ENCODE measurements at places on chromosomes 7 and 10.

DNA sequence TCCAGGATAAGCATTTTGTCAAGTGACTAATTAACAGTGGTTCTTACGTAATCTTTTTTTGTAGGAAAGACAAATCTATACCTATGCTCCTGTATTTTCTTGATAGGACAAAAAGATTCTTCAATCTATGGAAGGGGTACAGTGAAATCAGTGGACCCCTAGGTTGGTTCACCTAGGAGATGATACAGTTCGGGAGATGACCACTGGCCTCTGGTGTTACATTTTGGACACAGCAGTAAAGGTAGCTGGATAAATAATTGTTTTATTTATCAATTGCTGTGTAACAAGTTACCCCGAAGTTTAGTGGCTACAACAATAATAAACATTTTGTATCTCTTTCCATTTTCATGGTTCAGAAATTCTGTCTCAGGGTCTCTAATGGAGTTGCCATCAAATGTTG is 288.2 kb upstream of the MAGI2 start:
- no peak for DNase-seq

- peak; percentile 19 for DNase-seq
Observed at GRCh38 chr7:87874066-87874465, 2.1 kb downstream of the SLC25A40 start.

DNA sequence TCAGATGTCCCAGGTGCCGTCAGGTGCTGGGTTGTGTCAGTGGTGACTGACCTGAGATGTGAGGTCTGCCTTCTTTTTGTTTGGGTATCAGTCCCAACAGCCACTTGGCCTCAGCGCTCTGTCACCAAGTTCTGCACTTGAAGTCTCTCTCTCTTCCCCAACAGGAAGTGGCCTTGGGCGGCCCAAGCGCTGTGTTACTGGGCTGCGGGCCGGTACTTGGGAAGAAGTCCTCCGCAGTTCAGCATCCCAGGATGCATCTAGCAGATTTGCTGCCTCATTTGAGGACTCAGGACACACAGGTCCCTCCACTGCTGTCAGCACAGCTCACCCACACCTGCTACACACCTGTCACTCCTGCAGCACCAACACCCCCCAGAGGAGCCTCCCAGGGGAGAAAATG is 40.1 kb downstream of the LYZL2 start:
- no peak for DNase-seq

- DNase-seq = no peak
Observed at GRCh38 chr7:70031245-70031644, 433.0 kb downstream of the AUTS2 start.

- DNase-seq = no peak
Observed at GRCh38 chr10:33235951-33236350, 98.5 kb downstream of the NRP1 start.

DNA sequence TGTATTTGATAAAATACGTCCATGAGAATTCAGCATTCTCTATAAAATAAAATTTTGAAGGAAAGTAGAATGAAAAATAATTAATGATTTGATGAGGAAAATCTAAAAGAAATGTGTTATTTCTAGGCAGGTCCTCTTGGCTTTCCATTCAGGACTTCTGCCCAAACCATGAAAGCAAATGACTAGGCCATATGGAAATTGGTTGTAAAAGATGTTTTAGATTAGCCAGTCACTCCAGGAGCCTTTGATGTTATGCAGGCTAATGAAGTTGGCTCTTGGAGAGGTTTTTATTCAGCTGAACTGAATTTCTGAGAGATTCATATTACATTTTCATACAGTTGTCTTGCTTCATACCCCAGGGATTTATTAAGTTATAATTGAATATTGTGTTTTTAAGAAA is 452.8 kb downstream of the SDK1 start:
- DNase-seq = no peak

DNA sequence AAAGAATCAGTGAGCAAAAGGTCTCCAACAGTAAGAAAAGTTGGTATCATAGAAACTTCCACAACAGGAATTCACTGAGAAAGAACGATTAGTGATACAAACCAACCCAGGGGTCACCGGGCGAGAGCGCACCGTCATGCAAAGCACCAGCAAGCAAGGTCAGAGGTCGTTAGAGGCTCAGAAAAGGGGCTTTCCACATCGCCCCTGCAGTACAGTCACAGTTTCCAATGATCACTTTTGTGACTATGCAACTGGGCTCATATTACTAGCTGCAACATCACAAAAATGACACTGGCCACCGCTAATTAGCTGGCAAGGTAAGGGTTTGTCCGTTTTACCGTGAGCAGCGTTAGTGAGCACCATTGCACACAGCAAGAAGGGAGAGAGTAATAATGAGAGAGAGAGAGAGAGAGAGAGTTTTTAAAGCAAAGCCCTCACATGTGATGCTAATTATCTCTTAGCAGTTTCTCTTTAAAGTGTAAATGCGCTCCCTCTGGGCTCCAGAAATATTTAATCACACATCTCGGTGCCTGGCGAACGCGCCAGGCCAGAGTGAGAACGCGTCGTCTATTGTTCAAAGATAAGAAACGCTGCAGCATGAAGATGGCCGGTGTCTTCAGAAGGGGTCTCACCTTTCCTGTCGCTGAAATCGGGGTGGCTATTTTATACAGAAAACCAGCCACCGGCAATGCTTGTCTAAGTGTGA is 237.5 kb downstream of the DNAJB6 start:
- no peak for DNase-seq

GRCh38 chr7:84895563-84895962 is 291.3 kb downstream of the SEMA3D start:
- DNase-seq = no peak

DNA sequence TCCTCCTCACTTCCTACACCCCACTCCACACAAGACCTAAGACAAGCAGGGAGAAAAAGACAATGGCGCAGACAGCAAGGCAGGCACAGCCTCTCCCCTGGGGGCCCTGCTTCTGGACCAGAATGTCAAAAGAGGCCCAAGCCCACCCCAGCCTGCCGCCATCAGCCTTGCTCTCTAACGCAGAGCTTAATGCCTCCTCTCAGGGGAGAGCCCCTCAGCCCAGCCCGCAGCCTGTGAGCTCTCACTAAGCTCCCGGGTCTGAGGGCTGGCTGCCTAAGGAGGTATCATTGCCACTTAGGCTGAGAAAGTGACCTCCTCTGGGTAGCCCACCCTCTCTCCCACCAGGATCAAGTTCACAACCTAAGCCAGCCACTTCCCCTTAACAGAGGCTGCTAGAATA is 16.7 kb downstream of the SLIT1 start:
- DNase-seq = no peak

DNA sequence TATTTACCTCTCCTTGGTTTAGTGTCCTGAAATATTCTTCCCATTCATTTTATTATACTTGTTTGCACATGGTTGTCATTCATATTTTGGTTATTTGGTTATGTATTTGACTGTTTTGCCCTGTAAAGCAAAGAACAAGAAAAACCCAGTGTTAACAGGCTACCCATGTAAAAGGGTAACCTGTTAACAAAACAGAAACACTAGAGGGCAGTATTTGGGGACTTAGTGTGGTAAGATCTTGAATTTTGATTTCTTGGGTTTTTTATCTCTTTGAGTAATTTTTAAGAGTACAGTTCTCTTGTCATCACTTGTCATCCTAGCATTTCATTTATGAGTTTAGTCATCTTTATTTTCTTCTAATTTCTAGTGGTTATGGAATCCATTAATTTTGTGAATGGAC is 51.3 kb downstream of the POLL start:
- DNase-seq = peak; percentile 27

DNA sequence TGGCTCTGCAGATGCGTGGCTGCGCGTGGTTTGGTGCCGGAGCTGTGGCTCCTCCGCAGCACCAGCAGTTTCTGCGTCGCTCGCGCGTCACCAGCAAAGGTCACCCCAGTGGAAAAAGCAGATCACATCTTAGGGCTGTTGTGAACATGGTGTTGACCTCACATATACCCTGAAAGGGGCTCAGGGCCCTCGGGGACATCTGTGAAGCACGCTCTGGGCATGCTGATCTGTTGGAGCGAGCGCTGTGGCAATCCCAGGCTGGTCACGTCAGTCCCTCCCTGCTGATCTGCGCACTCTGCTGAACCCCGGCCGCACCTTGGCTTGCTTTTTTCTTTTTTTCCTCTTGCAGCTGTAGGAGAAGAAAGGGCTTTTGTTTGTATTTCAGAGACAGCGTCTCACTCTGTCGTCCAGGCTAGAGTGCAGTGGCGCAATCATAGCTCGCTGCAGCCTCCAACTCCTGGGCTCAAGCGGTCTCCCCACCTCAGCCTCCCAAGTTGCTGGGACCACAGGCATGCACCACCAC is 33.3 kb upstream of the AP5Z1 start:
- DNase-seq = no peak

DNA sequence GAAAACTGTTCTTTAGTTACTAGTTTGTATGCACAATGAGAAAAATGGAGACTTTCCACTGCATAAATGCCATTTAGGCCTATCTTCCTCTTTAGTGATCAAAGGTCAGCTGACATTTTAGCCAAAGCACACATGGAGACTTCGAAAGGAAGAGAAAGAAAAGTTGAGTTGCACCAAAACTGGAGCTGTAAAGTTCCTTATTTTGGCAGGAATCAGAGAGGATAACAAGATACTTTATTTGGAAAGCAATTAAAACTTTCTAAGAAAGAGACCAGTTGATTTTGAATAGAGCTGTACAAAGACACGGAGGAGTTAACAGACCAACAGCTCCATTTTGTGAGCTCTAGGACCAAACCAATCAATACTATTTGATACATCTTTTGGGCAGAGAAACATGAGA is 14.2 kb downstream of the ENTPD7 start:
- DNase-seq = no peak
